Thymus (tissue), 14 donors: ENCODE measurements at places on chromosomes 7 and 10.

DNA sequence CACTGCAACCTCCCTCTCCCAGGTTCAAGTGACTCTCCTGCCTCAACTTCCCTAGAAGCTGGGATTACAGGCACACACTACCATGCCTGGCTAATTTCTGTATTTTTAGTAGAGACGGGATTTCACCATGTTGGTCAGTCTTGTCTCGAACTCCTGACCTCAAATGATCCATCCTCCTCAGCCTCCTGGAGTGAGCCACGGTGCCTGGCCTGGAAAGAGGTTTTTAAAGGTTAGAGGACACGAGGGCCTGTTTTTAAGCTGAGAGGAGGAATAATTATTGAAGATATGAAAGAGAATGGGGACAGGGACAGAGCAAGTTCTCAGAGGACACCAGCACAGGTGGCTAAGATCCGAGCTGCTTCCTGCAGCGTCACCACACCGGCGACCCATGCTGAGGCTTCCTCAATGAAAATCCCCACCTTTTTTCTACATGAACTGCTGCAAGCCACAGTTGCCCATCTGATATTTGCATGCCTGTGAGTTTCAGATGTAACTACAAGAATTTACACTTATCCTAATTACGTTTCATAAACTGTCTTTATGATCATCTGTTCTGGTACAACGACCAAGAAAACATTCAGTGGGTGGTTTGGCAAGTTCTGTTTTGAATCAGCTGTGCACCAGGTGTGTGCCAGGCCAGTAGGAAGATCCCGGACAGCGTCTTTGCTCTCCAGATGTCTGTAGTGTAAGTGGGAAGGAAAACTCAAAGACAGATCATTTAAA lies 76.0 kb downstream of the HIP1 start:
- DNase-seq, result no peak
- H3K4me1 ChIP-seq, result no peaks in the 10 kb centered on the region
- no peaks in the 10 kb centered on the region for H3K36me3 ChIP-seq
- no peak overlapping the region for H3K27ac ChIP-seq

DNA sequence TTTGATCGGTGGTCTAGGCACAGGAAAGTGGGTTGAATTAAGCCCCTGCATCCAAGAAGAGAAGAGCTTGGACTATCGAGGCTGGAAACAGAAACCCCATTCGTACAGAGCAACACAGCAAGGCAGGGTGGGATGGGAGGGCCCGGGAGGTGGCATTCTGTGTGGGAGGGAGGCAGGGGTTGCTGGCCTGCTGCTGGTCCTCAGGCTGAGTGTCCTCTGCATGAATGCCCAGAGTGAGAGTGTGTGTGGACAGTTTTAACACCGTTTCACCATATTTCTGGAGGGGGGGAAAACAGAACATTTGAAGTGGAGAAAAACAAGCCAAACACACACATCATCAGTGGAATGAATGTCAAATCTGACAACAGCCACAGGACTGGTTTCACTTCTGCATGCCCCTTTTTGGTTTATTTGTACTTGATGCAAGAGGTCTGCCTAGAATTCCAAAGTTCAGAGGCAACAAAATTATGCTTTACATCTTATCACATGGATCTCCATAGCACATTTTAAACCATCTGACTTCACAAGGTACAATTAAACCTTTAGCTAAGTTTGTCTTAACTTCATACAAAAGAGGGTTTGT lies 11.1 kb upstream of the ENO4 start:
- H3K4me1 ChIP-seq, result peaks cover 5% of the 10 kb centered on the region
- no peaks in the 10 kb centered on the region for H3K36me3 ChIP-seq
- H3K4me3 ChIP-seq, result no peak overlapping the region
- no peak for DNase-seq
- H3K27me3 ChIP-seq, result peaks cover 2% of the 10 kb centered on the region

DNA sequence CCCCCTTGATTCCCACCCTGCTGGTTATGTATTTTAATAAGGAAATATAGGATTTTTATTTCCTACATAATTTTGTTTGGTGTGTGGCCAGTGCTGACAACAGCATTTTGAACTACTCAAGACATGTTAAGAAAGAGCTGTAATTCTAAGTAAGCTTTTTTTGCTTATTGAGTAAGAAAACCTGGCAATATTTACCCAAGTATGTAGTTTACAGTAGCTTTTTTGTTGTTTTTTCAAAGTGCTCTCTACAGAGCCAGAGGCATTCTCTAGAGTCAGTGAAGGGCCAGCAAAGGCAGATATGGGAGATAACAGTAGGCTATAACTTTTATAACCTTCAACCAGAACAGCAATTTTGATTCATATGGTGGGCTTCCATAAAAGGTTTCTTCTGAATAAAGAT lies 63.2 kb upstream of the TMEM168 start:
- H3K36me3 ChIP-seq, result no peaks in the 10 kb centered on the region
- H3K4me3 ChIP-seq, result no peak overlapping the region
- no peak overlapping the region for H3K27ac ChIP-seq
- no peaks in the 10 kb centered on the region for H3K27me3 ChIP-seq

- H3K27me3 ChIP-seq, result no peaks in the 10 kb centered on the region
- peaks cover 51% of the 10 kb centered on the region for H3K4me1 ChIP-seq
- peaks cover 12% of the 10 kb centered on the region for H3K36me3 ChIP-seq
- no peak for DNase-seq
- peak within 1 kb of the TSS; percentile 87 for H3K27ac ChIP-seq
Measured at GRCh38 chr10:6579904-6580278, at the start of gene PRKCQ. Gene PRKCQ (minus strand): TSS chr10:6580276. CDS start chr10:6515135, 65,141 bp downstream.

DNA sequence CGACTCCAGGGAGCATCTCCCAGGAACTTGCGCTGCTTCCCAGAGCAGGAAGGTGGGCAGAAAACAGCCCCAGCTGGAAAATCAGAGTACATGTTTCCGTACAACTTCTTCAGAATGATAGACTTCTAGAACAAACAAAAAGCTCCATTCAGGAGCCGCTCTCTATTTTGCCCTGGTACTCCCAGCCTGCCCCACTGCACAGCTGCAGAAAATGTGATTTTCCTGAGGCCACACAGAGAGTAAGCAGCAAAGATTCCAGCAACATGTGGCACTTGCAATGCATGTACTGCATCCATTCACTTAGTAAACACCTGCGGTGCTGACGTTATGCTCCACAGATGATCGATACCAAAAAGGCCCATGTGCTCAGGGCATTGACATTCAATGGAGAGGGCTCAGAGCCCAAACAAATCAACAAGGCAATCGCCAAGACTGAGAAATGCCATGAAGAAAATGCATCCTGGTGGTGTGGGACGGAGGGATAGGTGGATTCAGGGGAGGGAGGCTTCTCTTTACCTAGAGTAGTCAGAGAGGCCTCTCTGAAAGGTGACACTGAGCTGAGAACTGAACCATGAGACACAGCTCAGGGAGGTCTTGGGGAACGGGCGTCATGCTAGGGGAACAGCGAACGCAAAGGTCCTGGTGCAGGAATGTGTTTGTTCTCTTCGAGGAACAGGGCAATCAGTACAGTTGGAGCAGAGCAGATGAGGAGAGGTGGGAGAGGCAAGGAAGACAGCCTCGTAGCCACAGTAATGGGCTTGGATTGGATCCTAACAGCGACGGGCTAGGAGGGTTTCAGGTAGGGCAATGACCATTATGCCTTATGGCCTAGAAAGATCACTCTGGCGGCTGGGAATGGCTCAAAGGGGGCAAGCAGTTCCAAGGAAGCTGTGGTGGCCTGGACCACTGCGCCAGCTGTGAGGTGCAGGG lies 35.3 kb upstream of the DUSP5 start:
- H3K27ac ChIP-seq, result no peak overlapping the region
- no peak overlapping the region for H3K4me3 ChIP-seq
- H3K4me1 ChIP-seq, result peaks cover 77% of the 10 kb centered on the region
- no peak for DNase-seq
- H3K36me3 ChIP-seq, result no peaks in the 10 kb centered on the region
- H3K27me3 ChIP-seq, result no peaks in the 10 kb centered on the region

DNA sequence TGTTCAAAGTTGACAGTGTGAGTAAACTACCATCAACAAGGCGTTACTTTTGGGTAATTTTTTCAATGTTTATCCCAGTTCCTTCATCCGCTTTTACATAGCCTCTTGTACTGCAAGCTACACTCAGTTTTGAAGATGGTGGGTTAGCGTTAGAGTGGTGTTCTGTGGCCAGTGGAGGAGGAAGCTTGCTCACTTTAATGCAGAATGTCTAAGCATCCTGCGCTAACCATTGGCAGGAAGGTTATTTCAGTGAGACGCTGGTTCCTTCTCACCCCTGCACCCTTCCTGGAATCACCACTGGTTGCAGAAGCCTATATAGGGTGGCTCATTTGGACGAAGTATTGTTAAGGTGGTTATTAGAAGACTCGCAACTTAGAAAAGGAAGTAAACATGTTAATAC lies 159.1 kb downstream of the CELF2 start:
- peaks cover 69% of the 10 kb centered on the region for H3K36me3 ChIP-seq
- peak overlapping the region; percentile 88 for H3K27ac ChIP-seq
- DNase-seq, result no peak
- peaks cover 69% of the 10 kb centered on the region for H3K4me1 ChIP-seq

DNA sequence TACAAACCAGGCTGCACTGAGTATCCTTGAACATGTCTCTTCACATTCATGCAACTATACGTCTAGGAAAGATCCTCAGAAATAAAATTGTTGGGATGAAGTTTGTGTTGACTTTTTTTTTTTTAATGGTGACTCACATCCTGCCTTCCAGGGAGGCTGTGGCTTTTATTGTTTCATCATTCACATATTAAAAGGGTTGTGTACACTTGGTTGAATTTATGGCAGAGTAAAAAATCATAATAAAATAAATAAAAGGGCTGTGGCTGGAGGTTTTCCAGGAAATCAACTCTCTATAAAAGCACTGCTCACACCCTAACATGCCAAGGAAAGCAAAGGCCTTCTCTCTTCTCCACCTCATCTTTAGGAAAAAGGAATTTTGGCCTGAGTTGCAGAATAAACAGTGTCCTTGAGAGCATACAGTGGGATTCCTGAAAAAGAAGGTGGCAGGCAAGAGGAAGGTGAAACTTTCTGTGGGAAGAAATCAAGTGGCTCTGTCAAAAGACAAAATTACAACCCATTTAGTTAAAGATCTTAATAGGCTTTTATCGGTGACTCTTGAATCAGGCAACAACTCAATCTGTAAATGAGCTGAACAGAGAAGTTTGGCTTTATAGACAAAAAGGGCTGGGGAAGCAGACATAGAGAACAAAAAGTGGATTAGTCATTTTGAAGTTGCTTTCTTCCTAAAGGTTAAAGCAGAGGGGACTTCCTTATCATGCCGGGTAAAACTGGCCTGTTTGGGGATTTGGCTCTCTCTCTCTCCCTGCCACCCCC lies 41.6 kb upstream of the FHIP2A start:
- no peak overlapping the region for H3K27ac ChIP-seq
- no peaks in the 10 kb centered on the region for H3K36me3 ChIP-seq
- no peak for DNase-seq

GRCh38 chr7:106262221-106262881 lies 22.4 kb downstream of the NAMPT start:
- DNase-seq, result no peak
- H3K27me3 ChIP-seq, result no peaks in the 10 kb centered on the region
- H3K4me1 ChIP-seq, result no peaks in the 10 kb centered on the region
- no peak overlapping the region for H3K27ac ChIP-seq

DNA sequence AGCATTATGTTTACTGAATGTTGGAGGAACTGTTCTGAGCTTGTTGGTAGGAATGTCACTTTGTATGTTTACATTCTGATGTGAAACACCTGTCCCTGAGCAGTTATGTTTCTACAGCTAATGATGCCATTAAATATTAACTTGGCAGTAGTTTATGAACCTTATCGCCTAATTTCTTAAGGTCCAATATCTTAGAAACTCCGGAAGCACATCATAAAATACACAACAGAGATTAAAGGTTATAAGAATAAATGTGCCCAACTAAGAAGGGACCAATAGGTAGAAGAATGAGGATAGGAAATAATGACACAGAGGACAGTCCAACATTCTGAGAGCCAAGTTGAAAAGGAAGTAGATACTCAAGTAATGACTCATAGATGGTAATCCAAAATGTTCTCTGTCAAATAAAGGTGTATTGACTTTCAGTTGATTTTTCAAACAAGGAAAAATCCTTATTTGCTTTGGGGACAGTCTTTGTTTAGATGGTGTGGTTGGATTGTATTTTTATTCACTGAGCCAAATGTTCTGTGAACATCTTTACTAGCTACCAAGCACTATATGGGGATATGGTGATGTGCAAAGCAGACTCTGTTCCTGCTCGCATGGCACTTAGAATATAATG lies 31.9 kb downstream of the LCOR start:
- DNase-seq, result no peak
- H3K27me3 ChIP-seq, result no peaks in the 10 kb centered on the region
- no peak overlapping the region for H3K4me3 ChIP-seq
- no peaks in the 10 kb centered on the region for H3K4me1 ChIP-seq

- H3K4me1 ChIP-seq, result no peaks in the 10 kb centered on the region
- H3K27me3 ChIP-seq, result no peaks in the 10 kb centered on the region
Measured at GRCh38 chr7:16638282-16639280, 7.0 kb downstream of the ANKMY2 start.

- H3K36me3 ChIP-seq, result no peaks in the 10 kb centered on the region
- H3K4me1 ChIP-seq, result no peaks in the 10 kb centered on the region
- DNase-seq, result no peak
- no peak overlapping the region for H3K4me3 ChIP-seq
Measured at GRCh38 chr10:87598700-87599099, 61.0 kb upstream of the PAPSS2 start.

- H3K27ac ChIP-seq, result no peak overlapping the region
- peaks cover 28% of the 10 kb centered on the region for H3K4me1 ChIP-seq
- H3K4me3 ChIP-seq, result no peak overlapping the region
- H3K36me3 ChIP-seq, result no peaks in the 10 kb centered on the region
Measured at GRCh38 chr10:14380746-14381145, 50.0 kb upstream of the FRMD4A start.

- no peak for DNase-seq
- no peak overlapping the region for H3K27ac ChIP-seq
- H3K36me3 ChIP-seq, result no peaks in the 10 kb centered on the region
- H3K27me3 ChIP-seq, result no peaks in the 10 kb centered on the region
- no peaks in the 10 kb centered on the region for H3K4me1 ChIP-seq
Measured at GRCh38 chr7:80984619-80985018, 65.8 kb upstream of the SEMA3C start.

DNA sequence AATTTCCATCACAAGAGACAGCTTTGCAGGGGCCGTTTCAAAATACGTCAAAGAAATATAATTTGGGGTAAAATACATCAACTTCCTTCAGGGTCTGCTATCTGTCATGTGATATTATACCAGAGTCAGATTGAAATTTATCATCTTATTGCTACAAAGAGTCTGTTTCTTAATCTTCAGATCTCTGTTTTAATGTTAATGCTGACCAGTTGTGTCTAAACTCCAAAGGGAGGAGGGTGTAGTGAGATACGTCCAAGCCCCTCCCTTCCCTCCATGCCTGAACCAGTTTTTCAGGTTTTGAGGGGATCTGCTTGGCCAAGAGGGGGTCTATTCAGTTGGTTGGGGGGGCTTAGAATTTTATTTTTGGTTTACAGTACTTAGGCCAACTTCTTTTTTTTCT lies 891.6 kb downstream of the GRM8 start:
- H3K4me1 ChIP-seq, result no peaks in the 10 kb centered on the region
- H3K36me3 ChIP-seq, result no peaks in the 10 kb centered on the region
- H3K27me3 ChIP-seq, result no peaks in the 10 kb centered on the region
- no peak for DNase-seq
- H3K4me3 ChIP-seq, result no peak overlapping the region
